ENCODE measurements at places on chromosomes 16 and 17.

GRCh38 chr16:72959301-72959996, 88.5 kb downstream of the ZFHX3 start:
- DNase-seq, result no peak

GRCh38 chr17:44959821-44960531, 8.1 kb downstream of the C1QL1 start:
- DNase-seq, result no peak

DNA sequence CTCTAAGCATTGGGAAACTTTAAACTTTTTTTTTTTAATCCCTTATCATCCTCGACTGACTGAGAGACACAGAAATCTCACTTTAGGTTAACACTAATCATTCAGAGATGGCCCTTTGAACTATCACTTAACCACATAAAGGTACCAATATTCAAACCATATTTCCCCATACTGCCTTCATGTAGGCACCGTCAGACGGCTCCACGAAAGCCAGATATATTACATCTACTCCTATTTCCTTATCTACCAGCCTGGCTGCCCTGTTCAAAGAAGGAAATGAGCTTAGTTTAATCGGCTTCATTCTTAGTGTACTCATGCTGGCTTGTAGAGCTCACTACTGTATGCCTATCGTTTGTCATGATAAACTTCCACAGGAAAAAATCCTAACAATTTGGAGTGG, 270.9 kb downstream of the CEP112 start:
- no peak for DNase-seq

DNA sequence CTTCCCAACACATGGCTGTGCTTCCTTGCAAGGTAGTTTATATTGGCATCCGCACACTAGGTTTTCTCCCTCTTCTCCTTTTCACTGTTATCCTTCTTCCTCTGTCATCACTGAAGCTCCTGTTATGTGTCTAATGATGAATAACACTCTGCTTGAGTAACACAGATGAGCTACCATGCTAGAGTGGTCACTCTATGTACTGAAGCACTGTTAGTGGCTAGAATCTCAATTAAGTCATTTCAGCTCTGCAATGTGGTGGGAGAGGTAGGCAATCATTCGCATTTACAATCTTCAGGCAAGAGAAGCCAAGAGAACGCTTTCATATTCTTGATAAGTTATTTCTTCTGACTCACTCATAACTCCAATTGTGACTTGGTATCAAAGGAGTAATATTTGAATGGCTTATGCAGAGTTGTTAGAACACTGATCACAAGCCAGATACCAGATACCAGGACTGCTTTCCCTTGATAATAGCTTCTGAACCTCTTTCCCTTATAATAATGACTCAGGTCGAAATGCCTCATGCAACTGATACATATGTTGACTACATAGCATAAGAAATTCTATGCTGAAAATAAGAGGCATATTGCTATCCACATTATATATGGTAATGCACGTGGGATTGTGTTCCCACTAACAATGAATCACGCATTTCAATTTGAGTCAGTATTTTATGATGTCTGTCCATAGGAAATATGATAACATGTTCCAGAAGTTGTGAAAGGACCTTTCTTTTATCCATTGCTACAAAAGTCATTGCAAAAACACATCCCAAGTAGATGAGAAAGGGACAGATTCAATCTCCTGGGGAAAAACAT, 158.0 kb upstream of the HS3ST3A1 start:
- DNase-seq, result no peak

- DNase-seq, result no peak
Observed at GRCh38 chr17:57670769-57671569, 74.1 kb downstream of the CCDC182 start.

DNA sequence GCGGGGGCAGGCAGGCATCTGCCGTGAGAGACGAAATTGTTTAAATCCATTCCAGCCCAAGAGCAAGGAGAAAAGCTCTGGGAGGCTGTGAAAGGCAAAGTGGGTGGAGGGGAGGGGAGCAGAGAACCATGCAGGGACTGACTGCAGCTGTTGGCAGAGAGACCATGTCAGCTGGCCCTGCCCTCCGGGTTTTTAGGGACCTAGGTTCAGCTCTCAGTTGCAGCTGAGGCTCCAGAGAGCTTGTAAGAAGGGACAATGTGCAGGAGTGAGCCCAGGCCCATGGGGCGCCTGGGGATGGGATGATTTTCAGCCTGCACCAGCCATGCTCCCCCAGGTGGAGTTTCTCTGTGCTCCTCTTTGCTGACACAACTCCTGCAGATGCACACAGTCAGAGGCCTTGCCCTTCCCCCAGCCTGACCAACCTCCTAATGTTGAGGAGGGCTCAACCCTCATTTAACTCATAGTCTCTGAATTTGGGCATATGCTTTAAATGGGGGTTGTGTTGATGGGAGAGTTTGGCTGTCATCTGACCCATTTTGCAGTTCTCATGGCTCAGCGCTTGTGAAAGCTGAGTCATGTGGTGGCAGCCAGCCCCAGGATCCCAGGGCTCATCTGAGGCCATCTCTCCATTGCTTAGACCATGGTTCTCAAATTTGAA, 70.9 kb downstream of the PLXDC1 start:
- peak; percentile 67 for DNase-seq

DNA sequence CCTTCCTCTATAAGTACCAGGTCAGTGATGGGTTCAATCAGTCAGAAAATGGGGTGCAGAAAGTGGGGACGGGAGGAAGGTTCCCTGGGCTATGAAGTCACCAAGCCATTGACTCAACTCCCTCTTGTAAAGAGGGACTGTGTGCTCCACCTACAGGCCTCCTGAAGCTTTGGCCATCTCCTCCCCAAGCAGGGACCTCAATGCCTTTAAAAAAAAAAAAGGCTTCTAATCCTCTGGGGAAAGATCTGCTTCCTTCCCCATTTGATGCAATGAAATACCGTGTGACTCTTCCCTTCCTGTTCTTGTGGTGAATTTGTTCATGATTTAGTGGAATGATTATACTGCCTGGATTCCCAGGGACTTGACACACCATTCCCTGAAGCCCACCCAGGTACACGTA, 30.8 kb downstream of the VWA3A start:
- peak; percentile 75 for DNase-seq

GRCh38 chr16:57405097-57405496, 530 bp downstream of the CCL17 start:
- peak; percentile 46 for DNase-seq

GRCh38 chr17:77535892-77536291, 395.1 kb downstream of the SEC14L1 start:
- peak; percentile 50 for DNase-seq

GRCh38 chr17:17814162-17815061, 22.4 kb downstream of the SREBF1 start:
- DNase-seq, result no peak

DNA sequence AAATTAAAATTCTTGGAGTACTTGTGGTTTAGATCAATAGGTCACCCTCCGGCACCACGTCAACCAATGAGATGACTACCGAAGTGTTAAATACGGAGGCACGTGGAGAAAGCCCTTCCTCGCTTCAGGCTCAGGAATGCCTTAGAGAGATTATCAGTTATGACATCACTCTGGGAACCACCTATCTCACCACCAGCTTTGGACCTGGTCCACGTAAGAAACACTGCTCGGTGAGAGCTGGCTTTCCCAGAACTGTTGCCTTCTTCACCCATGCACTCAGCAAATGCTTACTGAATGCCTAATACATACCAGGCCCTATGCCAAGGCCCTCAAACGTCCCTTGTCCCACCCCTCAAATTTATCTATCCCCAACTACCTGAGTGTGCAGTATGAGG, 71.3 kb downstream of the SMG6 start:
- DNase-seq, result no peak

Data from suppressor macrophage (primary cell).